ENCODE measurements at places on chromosomes 7 and 10. TPM values are rescaled to one million over a fixed set of nuclear protein-coding genes. Genes with fewer than 3 reads are reported as not detected.

The HK1 gene
- 51.2 TPM for polyA plus RNA-seq

The VAX1 gene
- not detected for polyA plus RNA-seq

The NXPH1 gene
- polyA plus RNA-seq, result not detected

The CYP2C19 gene
- polyA plus RNA-seq, result 0.06 TPM

The KLF14 gene
- 0.47 TPM for polyA plus RNA-seq

DNA sequence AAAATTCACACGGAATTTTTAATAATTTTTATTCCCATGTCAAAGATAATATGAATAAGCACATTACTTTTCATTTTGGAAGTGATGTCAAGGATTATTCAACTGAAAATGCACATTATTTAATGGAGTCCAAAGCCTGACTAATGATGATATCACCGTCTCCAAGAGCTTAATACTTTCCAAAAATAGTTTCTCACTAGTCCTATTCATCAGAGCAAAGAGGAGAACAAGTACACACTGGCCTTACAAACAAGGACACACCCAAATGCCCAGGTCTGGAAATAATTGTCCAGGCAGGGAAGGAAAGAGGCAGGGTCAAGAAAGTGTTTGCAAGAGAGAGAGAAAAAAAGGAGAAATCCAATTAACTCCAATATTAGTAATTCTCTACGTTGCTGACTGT lies 216.8 kb upstream of the CCDC6 start:
- DNase-seq, result no peak

DNA sequence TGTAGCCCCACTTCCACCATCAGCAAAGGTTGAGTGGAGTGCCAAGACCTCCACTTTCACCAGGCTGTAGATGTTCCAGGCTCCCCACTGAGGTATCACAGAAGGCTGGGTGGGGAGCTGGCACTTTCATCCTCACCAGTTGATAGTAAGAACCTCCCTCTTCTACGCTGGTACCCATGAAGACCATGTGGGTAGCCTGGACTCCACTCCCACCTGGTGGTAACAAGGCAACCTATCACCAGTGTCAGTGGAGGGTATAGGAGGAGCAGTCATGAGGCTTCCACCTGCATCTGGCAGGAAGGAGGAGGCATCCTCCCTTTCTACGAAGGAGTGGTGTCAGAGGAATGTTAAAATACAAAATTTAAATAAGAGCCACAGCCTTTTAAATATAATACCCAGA lies 4.4 kb downstream of the SMIM30 start:
- DNase-seq, result no peak

DNA sequence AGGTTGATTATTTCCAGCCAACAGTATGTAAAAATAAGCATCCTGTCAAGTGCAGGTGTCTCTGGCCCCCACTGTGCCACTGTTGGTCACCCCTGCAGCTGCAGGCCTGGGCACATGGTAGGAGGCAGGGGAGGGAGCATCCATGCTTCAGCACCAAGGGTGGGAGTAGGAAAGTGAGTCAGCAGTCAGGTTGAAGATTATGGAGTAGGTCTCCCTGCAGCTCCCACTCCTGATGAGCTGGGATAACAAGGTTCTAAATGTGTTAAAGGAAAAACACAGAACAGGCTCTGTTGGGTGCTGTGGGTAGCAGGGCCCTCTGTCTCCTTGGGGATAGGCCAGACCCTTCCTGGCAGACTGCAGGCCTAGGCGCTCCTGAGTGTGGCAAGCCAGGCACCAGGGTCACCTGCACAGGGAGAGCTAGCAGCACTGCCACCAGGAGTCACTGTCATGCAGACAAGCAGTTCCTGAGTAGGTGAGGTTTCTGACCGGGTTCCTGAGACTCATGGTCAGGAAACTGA lies 59.3 kb downstream of the NUDCD3 start:
- DNase-seq, result no peak

DNA sequence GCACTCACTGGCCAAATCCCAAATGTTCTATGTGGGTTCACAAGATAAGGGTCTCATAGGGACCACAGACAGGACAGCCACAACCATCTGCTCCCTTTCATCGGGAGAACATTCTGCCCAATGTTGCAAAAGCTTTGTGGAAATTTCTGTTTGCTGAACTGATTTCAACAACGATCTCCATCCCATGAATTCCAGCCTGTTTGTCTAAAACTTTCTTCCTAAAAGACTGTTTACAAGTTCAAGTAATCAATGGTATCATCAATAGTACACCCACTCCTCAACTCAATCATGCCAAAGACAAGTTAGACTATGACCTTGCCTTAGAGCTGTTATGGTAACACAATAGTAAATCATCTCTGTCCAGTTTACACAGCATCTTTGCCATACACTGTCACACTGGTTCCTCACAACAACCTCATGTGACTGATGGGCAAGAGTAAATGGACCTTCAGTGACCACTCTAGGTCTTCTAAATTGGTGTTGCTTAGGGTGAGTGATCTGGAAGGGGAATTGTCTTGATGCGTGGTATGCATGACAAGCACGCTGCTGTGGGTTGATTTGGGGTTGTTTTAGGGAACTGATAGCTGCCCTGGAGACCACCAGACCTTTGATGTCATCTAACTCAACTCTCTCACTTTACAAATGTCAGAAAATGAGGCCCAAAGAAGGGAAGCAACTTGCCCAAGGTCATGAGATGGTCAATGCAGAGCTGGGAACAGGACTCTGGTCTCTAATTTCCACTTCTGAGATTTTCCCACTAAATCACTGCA lies 95.1 kb downstream of the PPP1R3C start:
- no peak for DNase-seq

DNA sequence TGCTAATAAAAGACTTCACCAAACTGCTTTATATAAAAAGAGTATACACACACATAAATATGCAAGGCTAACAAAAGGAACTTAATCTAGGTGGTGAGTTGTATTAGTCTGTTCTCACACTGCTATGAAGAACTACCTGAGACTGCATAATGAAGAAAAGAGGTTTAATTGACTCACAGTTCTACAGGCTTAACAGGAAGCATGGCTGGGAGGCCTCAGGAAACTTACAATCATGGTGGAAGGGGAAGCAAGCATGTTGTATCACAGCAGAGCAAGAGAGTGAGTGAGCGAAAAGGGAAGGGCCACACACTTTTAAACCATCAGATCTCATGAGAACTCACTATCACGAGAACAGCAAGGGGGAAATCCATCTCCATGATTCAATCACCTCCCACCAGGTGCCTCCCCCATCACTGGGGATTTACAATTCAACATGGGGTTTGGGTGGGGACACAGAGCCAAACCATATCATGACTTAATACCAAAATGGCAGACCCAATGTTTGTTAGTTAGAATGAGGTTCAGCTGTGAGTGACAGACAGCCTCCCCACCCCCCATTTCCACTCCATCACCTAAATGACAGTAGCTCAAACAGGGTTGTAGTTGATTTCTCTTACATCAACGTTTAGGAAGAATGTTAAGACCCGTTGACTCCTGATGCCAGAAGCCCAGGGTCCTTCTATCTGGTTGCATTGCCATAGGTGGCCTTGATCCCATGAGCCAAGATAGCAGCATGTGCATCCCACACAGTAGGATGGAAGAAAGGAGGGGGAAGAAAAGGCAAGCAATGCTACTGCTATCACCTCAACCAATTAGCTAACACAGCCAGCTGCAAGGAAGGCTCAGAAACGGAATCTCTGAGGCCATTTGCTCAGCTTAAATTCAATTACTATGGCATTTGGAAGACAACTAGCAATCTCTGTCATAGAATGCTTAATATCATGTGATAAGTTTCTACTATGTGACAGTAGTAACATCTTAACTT lies 77.0 kb downstream of the CCDC71L start:
- no peak for DNase-seq

GRCh38 chr10:112195224-112195623 lies 11.7 kb upstream of the GPAM start:
- DNase-seq, result no peak

DNA sequence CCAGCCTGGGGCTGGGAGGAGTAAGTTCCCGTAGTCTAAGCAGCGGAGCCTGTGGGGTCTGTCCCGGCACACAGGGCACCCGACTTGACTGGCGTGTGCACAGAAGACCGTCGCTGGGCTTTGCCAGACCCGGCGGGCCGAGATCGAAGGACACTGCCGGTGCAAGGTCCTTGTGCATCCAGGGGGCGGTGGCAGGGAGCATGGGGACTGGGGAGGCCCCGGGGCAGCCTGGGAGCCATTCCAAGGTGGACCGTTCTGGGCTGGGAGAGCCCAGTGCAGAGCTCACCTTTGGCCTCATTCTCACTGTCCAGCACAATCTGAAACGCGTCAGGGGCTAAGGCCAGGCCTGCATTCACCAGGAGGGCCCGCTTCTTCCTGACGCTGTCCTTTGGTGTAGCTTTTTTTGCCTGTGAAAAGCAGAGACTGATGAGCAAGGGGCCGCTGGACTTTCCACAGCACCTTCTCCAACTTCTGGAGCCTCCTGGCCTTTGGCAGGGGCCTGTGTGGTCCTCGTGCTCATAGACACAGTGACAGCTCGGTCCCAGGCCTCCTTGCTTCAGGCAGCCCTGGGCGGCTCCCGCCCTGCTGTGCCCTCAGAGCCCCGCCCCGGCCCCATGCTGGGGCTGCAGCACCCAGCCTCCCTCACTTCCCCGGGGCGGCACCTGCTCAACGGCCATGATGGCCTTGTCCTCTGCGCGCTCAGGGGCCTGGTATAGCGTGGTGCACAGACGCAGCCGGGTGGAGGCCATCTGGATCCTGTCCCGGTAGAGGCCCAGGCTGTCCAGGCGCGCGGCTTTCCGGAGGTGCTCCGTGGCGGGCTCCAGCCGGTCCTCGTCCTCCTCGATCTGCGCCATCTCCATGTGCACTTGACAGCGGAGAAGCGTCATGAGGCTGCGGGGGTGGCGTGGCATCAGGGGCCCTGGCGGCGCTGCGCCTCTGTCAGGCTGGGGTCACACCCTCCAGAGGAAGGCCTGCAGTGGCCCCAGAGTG lies 20.3 kb downstream of the CFAP46 start:
- no peak for DNase-seq

Data from renal pelvis (tissue), 12 donors.